ENCODE measurements at places on chromosomes 12 and 14. TPM values are rescaled to one million over a fixed set of nuclear protein-coding genes. Genes with fewer than 3 reads are reported as not detected.

CLBA1 gene
- 4.6 TPM for polyA plus RNA-seq

AKAP3 gene
- 0.29 TPM for polyA plus RNA-seq

TSPAN11 gene
- polyA plus RNA-seq: 0.37 TPM

MSI1 gene
- not detected for polyA plus RNA-seq

ASCL1 gene
- not detected for polyA plus RNA-seq

IAPP gene
- not detected for polyA plus RNA-seq

TRPV4 gene
- 5.2 TPM for polyA plus RNA-seq

OAS2 gene
- polyA plus RNA-seq: 0.21 TPM

PTGER2 gene
- 56.9 TPM for polyA plus RNA-seq
